NCI-H2081 treated with DMSO at 0.1 percent for 48 hours (cell line): ENCODE measurements at places on chromosomes 1 and 21.

DNA sequence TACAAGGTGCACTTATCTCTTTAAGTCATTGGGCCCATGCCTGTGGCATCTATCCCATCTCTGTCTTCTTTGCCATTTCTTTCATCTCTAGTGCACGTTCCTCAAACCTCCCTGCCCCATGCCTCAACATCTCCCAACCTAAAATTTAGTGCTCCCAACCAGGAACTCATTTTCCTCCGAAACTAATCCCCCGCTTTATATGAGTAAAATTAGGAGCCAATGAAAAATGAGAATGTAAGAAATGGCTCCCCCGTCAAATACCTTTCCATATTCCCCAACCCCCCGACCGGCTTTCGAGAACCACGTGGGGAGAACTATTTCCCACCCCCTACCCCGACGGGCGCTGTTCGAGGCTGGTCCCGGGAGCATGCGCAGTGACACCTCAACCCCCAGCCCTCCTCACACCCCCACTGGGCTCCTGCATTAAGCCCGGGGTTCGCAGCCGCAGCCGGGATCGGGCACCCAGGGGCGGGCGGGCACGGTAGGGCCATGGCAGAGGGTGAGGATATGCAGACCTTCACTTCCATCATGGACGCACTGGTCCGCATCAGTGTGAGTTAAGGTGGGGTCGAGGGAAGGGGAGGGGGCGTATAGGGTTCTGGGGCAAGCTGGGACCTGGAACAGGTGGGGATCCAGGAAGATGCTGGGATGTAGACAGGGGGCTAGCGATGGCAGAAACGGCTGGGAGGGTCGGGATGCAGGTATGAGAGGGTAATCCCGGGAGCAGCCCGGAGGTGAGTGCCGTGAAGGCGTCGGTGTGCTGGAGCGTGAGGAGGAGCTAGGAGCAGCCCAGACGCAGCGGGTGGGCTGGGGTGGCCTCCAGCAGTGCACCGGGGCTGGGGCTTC lies at the start of gene TRIM46:
Gene TRIM46, plus strand, starts transcription at position 372 of the 846 bp plus-strand sequence. Its CDS starts 118 bp downstream, at position 490.
- DNase-seq: peak; percentile 42

DNA sequence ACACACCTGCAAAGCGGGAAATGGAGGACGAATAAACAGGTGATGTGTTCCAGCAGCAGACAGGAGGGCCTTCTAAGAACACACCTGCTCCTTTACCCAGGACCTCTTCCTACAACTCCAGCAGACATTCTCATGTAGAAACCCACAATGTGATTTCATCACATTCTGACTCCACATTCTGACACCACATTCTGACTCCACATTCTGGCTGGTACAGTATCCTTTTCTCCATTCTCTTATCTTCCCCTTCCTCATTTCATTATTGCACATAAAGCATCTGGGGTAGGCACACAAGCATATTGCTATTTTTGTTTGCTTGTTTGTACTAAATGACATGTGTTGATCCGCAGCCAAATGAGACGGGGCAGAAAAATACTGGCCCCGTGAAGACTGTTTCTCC lies 3.6 kb upstream of the ZNF124 start:
- no peak for DNase-seq

- no peak for DNase-seq
Observed at GRCh38 chr1:117653732-117654492, 48.1 kb downstream of the TENT5C start.

DNA sequence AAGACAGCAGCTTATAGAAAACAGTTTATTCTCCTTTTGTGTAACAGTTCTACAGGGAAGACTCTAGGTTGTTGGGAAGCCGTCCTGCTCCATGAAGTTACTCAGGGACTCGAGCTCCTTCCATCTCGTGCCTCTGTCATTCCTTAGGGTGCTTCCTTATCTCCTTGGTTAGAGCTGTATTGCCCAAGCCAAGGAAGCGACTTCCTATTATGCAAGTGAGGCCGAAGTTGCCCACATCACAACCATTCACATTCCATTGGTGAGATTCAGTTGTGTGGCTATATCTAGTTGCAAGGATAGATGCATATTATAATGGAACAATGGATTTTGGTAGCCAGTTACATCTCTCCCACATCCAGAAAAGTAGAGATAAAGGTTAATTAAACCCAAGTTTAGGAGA lies 9.0 kb downstream of the GSTM5 start:
- no peak for DNase-seq

GRCh38 chr1:236089046-236089773 lies 24.3 kb upstream of the NID1 start:
- DNase-seq: no peak

DNA sequence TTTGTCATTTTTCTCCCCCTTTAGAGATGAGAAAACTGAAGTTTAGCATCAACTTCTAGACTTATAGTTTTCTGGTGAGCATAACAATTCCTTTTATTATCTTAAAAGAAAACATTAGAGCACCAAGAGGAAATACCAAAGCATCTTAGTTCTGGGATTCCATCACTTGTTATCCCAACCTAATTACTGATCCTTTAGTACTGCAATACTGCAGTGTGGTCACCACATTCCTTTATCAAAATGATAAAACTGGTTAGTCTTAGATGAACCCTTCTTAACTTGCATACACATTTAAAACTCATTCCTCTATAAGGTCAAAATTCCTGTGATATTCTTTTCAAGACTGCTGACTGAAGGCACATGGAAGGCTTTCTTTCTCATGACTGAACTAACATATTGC lies 23.1 kb downstream of the SOD1 start:
- DNase-seq: no peak

GRCh38 chr21:44062380-44062779 lies 44.8 kb upstream of the PWP2 start:
- no peak for DNase-seq

DNA sequence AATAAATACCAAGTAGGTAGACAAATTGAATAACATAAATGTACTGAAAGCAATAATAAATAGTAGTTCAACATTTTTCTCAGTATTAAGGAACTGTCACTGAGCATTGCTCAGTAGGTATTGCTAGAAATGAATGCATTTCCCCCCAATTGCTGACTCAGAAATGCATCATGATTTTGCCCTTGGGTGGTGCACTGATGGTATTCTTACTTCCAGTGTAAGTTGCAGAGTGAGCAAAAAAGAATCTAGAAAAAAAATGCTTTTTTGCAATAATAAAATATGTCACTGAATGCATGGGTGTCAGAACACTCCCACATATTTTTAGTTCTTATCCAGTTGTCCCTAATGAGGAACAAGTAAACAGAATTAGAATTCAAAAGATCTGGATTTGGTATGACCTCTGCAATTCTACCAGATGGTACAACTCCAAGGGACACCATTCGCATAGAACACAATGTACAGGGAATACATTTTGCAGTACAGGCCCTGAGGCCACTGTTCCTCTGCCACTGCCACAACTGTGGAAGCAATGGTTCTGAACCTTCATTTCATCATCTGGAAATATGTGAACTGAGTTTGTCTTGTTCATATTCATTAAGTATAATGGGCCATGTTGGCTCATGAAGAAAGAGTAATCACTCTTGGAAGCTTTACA lies 78.0 kb downstream of the ATP6V1G3 start:
- DNase-seq: no peak

GRCh38 chr1:204076891-204077290 lies 4.0 kb downstream of the SOX13 start:
- no peak for DNase-seq

DNA sequence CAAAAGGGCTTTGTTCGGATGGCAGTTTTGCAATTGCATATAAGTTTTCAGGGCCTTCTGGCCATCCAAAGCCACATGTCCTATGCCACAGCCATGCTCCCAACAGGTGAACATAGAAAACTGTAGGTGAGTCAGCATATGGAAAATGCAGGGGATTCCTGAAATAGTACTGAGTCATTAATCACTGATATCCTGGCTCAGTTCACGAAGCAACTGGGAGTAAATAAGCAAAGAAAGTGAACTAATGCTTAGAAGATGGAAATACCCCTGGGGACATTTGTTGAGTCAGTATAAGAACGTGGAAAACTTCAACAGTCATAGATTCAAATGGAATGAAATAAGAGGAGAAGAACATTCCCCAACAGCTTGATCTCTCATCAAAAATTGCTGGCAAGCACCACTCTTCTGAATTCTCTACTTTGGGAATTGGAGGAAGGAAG lies 148.9 kb upstream of the RUNX1 start:
- no peak for DNase-seq

DNA sequence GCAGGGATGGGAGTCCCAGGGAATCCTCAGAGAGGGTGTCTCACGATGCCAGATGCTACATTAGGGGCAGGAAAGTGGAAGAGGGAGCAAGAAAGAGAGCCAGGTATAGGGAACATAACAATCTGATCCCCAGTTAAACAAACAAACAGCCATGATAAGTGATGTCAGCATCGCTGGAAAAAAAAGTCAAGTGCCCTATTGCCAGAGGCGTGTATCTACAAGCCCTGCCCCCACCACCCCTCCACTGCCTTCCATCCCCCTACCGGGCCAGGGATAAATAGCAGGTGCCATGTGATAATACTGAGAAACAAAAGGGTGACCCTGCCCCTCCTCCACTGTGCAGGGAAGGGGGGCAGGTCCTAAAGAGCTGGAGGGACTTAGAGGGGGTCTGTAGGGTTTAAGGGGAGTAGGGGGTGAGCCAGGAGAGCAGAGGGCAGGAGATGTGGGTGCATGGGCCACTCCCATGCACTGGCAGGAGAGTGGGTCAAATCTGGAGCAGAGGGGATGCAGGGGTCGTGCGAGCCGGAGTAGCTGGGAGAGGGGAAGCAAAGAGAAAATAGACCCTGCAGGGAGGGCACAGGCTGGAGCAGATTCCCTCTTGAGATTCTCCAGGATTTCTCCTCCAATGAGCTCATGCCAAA lies 3.4 kb downstream of the SLC26A9 start:
- no peak for DNase-seq

DNA sequence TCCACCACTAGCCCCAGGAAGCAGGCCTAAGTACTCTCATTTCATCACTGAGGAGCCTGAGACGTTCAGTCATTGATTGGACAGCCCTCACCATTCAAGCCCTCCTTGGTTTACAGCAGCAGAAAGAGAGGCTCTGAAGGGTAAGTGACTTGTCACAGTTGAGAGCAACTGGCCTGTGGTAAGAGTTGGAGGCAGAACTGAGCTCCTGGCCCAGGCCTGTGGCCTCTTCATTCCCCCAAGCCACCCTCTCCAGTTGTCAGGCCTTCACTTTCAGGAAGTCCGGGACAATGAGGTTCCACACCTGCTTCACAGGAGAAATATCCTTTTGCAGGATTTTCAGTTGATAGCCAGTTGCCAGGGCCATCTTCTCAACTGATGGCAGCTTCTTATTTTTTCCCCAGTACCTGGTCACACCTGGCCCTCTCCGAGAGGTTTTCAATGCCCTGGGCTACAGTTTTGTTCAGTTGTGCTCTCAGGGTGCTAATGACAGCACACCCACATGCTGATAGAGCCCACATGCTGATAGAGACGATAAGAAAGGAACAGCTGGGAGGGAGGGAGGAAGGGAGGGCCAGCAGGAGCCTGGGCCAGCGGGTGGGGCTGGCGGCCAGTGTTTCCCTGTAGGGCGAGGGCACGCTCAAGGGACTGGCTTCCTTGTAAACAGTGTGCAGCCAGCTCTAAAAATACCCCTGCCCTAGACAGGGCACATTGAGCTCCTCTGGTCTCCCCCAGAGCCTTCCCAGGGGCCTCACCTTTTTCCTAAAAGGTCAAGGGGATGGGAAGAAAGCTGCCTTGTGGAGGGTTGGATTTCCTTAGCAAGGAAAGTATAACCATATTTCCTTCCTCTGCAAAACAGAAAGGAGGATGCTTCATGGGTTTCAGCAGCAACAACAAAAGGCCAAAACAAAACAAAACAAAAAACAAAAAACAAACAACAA lies 112.7 kb upstream of the JUN start:
- no peak for DNase-seq

DNA sequence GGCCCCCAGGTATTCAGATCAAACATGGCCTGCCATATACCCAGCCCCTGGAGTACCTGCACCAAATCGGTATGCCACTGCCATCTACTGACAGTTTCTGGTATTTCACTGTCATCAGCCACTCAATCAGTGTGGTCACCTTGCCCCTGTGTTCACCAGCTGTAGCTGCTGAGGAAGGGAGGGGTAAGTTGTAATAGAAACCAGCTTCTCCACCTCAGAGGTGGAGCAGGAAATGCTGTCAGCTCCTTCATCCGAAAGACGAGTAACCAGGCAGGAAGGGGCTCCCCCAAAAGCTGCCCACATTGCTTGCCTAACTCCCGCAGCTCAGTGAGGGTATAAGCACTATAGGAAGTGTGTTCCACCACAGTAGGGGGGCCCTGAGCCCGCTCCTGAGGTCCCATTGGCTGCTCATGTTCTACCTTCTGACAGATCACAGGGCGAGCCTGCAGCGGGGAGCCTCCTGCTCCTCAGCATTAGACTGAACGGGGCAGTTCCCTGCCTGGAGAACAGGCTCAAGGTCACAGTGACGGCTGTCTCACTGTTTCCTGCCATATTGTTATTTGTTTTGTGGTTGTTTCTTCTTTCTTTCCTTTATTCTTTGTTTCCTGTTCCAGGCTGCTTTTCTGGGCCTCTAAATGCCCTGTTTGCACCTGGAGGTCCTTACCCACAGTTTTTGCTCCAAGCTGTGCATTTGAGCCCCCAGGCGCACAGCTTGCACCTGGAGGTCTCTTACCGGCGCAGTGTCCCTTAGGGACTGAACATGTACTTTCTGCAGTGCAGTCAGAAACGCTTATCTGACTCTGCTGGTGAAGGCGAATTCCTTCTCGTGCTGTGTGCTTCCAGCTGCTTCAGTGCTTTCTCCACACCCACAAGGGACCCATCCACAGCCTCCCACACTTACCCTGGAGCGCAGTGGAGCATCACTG lies 1638.3 kb downstream of the MRPL39 start:
- DNase-seq: peak; percentile 41

DNA sequence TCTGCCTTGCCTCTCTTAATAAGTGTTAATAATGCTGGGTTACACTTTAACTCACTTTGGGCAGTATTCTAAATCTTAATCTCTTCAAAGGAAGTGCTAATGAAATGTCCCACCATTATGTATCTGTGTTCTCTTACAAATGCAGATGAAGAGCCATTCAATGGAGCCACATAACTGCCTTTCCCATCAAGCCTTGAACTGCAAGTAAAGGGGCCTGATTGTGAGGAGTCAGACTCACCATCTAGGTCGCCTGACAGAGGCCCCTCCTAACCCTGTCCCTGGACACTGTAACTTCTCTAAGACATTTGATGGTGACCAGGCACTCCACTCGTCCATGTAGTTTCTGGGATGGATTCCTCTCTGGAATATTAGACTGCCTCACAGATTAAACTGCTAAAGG lies 329.4 kb downstream of the KIF26B start:
- DNase-seq: no peak

- no peak for DNase-seq
Observed at GRCh38 chr1:245290836-245291235, 136.1 kb downstream of the KIF26B start.

- no peak for DNase-seq
Observed at GRCh38 chr1:53575955-53576320, 116.7 kb downstream of the DMRTB1 start.

DNA sequence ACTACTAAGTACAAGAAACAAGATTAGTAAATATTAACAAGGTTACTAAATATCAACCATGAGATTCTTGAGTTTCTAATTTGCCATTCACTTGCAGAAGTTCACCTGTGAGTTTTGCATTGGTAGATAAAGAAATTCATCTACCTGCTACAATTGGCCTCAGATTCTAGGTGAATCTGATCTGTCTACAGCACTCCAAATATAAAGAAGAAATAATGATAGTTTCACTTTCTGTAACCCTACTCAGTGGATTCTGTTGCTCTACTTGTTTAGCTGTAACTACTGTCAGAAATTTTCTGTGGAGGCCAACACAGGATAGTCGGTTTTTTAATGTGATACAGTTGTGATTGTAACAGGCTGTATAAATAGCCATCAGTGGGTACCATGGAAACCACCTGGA lies 118.6 kb downstream of the NR5A2 start:
- no peak for DNase-seq
